ENCODE measurements at places on chromosomes 12 and 14.

- DNase-seq, result no peak
Observed at GRCh38 chr12:41212625-41213024, 24.5 kb downstream of the PDZRN4 start.

- DNase-seq, result no peak
Observed at GRCh38 chr14:51652168-51653078, 713 bp downstream of the FRMD6 start.

DNA sequence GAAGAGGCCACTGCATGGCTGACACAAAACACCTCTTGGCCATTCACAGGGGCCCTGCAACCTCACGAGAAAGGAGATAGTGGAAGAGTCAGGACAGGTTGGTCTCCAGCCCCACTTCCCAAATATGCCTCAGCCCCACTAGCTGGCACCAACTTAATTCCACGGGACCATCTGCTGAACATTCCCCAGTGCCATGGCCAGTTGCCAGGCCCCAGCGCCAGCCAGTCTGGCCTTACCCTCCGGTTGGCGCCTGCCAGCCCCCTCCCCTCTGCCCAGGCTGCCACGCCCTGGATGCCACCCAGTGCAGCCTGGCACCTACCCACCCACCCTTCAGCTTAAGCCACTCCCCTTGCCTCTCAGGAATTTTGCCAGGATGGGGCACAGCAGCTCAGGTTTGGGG lies 21.2 kb upstream of the HSPB8 start:
- no peak for DNase-seq

DNA sequence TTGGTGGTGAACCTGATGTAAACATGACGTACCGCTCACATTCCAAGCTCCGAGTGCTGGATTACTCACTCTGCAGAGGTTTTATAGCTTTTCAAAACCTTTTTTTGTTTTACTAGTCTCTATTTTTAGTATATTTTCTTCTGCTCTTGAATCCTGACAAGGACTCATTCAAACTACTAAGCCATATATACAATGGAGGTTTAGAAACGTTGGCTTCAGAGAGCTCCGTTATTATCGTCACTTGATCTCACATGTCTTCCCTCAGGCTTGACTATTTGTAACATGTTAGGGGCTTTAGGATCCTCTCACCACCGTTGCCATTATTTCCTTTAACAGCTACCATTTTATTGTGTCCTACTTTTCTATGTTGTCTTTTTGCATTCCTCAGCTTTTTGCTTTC lies 1321.5 kb upstream of the FLRT2 start:
- no peak for DNase-seq

GRCh38 chr14:61145034-61145902 lies 135.9 kb downstream of the TMEM30B start:
- no peak for DNase-seq

DNA sequence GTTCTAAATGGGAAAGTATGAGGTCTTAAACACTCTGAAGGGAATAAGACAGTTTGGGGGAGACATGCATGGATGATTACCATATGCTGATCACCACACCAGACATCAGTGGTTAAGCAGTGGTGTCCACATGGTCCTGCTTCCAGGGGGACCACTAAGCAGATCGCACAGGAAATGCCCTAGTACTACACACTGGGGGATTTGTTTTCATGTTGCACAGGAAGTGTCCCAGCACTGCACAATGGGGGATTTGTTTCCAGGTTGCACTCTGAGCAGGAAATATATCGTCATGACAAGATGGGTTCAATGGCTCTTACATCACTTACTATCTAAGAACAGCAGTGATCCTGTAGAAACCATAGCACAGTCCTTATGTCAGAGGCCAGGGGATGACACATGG lies 245.5 kb downstream of the BCL11B start:
- no peak for DNase-seq

DNA sequence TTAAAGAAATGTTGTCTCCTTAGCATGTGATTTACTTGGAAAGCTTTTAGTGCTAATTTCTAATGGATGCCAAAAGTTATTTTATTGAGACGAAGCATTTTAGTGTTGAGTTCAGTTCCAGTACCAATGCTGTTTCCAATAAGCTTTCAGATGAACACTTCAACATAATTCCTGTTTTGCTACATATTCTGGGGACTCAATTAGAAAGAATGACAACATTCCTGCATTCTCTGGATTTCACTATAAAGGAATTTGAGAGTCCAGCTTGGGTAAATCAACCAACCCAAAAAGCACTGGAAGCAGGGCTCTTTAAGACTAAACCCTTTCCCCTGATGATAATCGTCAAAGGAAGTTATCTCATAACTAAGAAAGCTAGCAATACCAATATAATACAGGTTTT lies 353.0 kb upstream of the TMTC1 start:
- DNase-seq, result no peak

GRCh38 chr14:96039633-96040311 lies 610 bp downstream of the C14orf132 start:
- DNase-seq, result peak; percentile 49

GRCh38 chr12:124861492-124861891 lies 2.2 kb downstream of the SCARB1 start:
- DNase-seq, result peak; percentile 43

DNA sequence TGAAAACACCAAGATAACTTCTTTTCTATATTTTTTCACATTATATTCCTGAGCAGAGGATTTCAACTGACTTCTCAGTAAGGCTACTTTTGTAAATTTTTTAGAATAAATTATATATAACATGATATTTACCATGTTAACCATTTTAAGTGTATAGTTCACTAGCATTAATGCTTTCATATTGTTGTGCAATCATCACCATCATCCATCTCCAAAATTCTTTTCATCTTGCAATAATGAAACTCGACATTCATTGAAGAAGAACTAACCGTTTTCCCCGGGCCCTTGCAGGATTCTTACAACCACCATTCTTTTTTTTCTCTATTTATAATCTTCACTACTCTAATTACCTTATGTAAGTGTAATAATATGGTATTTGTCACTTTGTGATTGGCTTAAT lies 1036.1 kb downstream of the LRFN5 start:
- no peak for DNase-seq

GRCh38 chr12:2992724-2993123 lies 33.5 kb downstream of the TEAD4 start:
- no peak for DNase-seq

GRCh38 chr14:29735459-29735858 lies 192.2 kb downstream of the PRKD1 start:
- DNase-seq, result no peak

- no peak for DNase-seq
Observed at GRCh38 chr12:49667325-49668090, 39.7 kb downstream of the FMNL3 start.

DNA sequence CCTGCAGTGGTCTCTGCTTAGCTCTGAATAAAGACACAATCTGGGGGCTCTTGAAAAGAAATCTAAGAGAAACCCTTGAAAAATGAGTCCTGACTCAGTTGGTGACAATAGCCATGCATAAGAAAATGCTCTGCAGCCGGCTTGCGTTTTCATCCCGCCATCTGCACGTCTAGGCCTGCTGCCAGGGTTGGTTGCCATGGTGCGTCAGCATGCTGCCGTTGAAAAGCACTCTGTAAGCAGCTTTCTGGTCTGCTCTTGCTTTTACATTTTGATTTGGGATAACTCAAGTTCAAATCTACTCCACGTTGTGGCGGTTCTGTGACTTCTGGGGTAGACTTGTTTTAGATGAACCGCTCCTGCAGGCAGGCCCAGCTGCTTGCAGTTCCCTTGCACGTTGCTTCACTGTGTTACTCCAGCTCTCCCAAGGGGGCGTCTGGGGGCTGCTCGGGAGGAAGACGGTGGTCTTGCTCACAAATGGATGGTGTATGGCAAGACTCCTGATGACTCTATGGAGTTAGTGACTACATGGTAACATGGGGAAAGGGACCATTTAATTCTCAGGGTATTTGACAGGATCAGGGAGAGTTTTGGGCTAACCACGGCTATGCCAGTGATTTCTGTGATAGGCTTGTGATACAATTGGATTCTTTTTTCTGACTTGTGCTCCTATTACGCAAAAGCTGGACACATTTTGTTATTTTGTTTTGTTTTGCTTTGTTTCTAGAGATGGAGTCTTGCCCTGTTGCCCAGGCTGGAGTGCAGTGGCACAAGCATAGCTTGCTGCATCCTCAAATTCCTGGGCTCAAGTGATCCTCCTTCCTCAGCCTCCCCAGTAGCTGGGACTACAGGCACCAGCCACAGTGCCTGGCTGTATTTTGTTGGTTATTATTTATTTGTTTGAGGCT lies 15.8 kb downstream of the WNT5B start:
- DNase-seq, result no peak

- no peak for DNase-seq
Observed at GRCh38 chr14:61582815-61583214, 112.5 kb upstream of the HIF1A start.

GRCh38 chr12:34335819-34336262 lies 313.5 kb downstream of the ALG10 start:
- no peak for DNase-seq

- no peak for DNase-seq
Observed at GRCh38 chr14:56998728-56999127, 188.4 kb upstream of the OTX2 start.

DNA sequence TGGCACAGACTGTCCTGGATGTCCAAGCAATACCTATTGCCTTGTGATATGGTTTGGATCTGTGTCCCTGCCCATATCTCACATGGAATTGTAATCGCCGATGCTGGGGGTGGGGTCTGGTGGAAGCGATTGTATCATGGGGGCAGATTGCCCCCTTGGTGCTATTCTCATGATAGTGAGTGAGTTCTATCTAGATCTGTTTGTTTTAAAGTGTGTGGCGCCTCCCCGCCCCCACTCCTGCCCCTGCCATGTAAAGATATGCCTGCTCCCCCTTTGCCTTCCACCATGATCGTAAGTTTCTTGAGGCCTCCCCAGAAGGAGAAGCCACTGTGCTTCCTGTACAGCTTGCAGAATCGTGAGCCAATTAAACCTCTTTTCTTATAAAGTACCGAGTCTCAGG lies 16.8 kb upstream of the LRRC10 start:
- DNase-seq, result no peak

DNA sequence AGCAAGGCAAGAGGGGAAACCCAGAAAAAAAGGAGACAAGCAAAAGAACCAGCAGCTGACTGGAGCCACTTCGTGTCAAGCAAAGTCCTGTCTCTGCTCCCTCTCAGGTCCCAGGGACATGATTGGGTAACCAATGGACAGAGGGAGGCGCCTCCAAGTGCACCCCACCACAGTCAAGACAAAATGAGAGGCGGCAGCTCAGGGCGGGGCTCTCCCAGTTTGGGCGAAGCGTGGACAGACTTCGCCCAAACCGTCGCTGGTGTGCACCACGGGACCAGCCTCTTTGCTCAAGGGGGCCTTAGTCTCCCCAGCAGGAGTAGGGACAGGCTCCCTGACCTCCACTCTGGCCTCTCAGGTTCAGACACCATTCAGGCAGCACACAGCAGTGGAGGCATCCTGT lies 1.5 kb upstream of the BEGAIN start:
- DNase-seq, result no peak

DNA sequence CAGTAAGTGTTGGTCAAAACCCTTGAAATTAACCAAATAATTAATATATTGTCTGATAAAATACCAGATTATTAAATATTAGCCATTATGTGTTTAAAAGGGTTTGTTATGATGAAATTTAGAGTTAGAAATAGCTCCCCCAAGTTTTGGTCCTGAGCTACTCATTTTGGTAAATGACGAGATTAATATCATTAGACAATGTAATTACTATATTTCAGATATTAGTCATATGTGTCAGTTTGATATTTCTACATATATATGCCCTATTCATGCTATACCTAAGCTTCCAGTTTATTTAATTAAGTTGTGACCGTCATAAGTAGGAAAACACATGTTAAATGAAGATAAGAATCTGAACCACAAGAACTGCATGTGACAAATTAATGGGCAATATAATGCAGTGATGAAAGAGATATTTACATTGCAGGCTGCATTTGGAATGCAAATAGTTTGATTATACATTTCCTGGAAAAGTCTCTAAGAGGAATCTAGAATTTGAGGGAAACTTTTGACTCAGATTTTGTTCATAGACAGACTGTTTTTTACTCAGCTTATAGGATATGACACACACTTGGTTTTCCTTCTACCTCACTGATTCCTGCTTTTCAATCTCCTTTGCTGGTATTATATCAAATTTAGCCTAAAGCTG lies 70.5 kb downstream of the TBC1D30 start:
- DNase-seq, result no peak

GRCh38 chr14:53354336-53354735 lies 201.2 kb upstream of the DDHD1 start:
- no peak for DNase-seq

DNA sequence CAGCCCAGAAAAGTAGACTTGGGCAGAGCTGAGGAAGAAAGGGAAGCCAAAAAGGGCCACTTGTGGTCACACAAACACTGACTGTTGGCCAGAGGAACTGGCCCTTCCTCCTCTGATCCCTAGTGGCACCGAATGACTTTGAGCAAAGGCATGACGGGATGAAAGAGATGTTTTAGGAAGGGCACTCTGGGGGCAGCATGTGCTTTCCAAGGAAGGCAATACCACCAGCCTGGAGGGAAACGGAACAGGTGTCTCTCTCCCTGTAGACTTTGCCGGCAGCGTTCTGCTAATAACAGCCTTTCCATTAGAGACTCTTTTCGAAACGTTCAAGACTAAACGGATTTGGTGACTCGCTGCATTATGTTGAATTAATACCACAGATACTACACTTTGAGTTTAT lies 12.3 kb upstream of the FBXO21 start:
- DNase-seq, result no peak

GRCh38 chr14:91350483-91350812 lies 67.2 kb downstream of the CCDC88C start:
- DNase-seq, result no peak

DNA sequence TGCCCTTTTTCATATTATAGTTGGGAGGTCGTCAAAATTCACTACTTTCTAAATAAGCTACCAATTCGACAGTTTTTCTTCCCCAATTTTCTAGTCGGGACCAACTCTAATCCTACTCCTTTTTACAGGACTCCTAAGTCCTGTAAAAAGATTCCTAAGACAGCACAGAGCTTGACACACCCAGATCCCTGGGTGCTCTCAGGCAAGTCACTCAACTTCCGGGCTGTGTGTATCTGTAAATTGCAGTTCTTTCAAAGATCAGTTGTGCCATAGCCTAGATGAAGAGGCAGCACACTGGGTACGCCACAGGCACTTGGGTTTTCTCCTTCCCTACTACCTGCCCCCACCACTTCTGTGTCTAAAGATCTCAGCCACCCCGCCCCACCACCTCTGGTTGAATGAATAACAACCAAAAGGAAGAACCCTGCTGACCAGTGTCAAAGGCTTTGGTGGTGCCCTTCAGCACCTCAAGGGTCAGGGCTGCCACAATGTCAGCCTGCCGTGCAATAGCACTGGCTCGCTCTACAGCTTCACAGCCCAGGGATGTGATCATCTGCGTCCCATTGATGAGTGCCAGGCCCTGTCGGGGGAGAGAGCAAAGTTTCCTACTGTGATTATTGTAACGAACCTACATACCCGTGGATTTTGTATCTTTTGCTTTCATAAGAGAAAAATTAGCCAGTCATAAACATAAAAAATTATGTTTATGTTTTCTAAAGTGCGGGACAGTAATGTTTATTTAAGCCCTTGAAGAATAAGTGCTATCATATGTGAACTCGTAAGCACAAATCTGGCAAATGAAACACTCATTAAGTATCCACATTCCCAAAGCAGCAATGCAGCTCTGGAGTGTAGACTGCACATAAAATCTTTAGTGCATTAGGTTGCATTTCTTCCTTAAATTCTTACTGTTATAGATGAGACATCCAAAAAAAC lies 9.2 kb downstream of the HAL start:
- no peak for DNase-seq

- DNase-seq, result no peak
Observed at GRCh38 chr12:46105735-46106134, 115.4 kb upstream of the SCAF11 start.

- no peak for DNase-seq
Observed at GRCh38 chr14:69643430-69644200, 32.2 kb downstream of the SUSD6 start.
